Activated CD8-positive, alpha-beta memory T cell treated with anti-CD3 and anti-CD28 coated beads, Interleukin-2, amount 50 U/mL, for 48 hours (primary cell): ENCODE measurements at places on chromosomes 3 and 15.

DNA sequence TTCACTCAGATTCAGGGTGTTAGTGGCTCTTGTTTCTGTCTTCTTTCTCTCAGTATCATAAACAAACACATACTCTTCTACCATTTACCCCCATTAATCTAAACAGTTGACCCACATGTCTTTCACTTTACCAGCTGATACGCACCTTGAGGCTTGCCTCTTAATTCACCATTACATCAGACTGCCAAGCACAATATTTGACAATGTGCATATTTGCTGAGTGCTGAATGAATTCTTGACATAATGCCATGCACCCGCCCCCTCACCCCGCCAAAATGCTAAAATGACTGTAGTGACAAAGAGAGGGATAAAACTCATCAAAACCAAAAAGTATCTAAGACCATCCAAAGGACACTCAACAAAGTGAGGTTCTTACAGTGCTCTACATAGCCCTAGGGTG is 57.4 kb downstream of the NGLY1 start:
- no peak for DNase-seq

- no peak for DNase-seq
Measured at GRCh38 chr3:134255404-134255803, 4.7 kb upstream of the RYK start.

DNA sequence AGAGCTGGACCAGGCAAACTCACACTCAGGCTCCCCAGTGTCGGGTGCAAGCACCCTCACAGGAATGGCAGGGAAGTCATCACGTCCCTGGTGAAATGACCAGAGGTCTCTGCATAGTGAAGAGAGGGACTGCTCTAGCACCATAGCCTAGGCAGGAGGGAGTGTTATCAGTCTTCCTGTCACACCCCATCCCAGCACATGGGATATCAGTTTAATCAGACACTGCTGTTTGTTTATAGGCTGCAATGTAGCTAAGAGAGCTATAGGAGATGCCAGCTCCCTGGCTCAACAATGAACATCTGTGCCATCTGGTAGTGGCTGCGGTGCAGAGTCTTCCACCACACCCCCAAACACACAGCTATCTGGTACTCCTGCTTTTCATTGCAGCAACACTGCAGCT is 776.6 kb downstream of the ZNF385D start:
- no peak for DNase-seq

DNA sequence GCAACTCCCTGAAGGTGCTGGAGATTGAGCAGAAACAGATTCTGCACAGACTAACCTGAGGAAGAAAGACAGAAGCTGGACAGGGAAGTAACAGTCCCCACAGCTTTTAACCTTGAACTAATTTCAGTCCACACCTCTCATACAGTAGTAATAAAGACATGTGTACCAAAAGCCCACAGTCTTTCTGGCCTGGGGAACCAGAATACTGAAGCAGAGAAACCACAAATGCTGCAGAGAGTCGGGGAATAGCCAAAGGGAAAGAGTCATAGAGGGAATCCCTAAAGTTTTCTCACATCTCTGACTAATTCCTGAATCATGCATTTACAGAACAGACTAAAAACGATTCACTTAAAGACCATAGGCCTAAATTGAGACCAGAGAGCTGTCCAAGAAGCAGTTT is 503.4 kb upstream of the NECTIN3 start:
- DNase-seq: no peak

- no peak for DNase-seq
Measured at GRCh38 chr3:30370681-30371271, 235.6 kb upstream of the TGFBR2 start.

GRCh38 chr3:124346487-124346886 is 354.6 kb upstream of the ROPN1 start:
- no peak for DNase-seq

- DNase-seq: no peak
Measured at GRCh38 chr15:94743668-94744067, 512.3 kb downstream of the MCTP2 start.

DNA sequence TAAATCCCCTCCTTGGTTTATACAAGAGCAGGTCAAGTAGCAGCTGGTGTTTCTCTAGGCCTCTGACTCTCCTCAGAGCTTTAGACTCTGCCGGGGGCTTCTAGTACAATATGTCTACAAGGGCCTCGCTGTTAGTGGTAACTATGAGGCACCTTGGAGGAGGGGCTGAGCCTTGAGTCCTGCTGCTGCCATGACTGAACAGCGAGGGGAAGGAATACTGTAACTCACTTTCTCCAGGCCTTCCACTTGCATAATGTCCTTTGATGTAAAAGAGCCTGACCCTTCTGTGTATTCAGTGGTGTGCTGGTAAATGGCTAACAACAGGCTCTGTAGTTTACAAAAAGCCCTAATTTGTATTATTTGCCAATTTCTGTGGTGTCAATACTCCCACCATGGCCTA is 27.8 kb downstream of the DRD3 start:
- no peak for DNase-seq

DNA sequence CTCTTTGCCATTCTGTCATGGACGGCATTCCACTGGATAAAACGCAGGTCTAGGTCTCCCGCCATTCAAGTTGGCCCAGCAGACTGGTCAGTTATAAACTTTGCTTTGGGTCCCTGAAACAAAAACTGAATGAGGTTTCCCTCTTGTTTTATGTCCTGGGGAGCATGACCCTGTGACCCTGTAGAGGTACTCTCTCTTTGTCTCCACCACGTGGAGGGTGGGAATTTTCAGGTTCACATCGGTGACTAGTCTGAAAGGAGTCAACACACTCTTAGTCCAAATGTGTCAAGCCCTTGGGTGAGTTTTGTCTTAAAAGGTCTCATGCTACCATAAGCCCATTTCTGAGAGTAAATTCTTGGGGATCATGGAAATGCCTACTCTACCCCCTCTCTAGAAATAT is 139.9 kb downstream of the PLCH1 start:
- no peak for DNase-seq
